Stimulated activated CD8-positive, alpha-beta memory T cell treated with anti-CD3 and anti-CD28 coated beads, Interleukin-7, amount 100 ng/mL, for 24 hours (primary cell): ENCODE measurements at places on chromosomes 3 and 15.

DNA sequence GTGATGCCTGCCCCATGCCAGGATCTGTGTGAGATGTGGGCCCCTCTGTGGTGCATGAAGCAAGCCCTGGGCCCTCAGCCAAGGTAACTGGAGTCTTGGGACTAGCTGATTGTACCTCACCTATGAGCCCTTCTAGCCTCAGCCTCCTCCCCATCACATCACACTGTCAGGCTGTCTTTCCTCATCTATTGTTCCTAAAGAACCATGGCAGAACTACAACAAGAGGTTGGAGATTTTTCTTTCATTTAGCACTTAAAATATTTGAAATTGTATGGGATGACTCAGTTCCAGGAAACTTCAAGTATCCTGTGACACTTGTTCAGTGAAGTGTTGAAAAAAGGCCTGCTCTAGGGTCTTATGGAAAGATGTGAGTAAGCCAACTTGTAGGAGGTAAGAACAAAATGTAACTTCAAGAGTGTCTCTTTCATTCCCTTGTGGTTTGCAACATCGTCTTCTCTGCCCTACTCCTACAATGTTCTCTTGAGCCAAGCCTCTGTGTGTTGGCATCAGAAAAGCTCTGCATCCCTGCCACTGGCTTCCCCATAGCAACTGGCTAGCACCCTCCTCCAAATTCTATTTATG lies 58.7 kb upstream of the TIPARP start:
- no peak for DNase-seq

DNA sequence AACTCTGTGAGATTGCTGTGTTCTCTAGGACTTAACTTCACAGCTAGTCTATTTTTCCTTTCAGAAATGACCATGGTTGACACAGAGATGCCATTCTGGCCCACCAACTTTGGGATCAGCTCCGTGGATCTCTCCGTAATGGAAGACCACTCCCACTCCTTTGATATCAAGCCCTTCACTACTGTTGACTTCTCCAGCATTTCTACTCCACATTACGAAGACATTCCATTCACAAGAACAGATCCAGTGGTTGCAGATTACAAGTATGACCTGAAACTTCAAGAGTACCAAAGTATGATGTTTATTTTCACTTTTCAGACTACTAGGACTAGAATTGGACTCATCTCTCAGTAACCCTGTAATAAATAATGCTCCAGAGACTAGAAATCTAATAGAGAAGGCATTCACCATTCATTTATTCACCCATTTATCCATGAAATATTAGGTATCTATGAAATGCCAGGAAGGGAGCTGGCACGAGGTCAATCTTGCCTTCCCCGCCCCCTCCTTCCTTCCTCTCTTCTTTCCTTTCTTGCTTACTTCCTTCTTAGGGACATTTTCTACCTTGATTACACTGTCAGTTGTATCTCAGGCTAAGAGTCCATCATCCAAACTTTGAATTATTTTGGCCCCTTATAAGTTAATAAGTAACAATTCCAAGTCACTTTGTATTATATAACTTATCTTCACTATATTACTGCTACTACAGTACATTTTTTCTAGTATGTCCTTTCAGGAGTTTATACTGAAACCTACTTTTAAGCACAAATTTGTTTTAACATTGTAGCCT lies 91.0 kb downstream of the PPARG start:
- no peak for DNase-seq

GRCh38 chr3:52302426-52303145 lies 13.5 kb upstream of the DNAH1 start:
- DNase-seq: no peak

GRCh38 chr3:125054062-125054448 lies 1.7 kb downstream of the HEG1 start:
- no peak for DNase-seq

GRCh38 chr3:195859061-195859845 lies 47.5 kb upstream of the MUC4 start:
- DNase-seq: peak; percentile 72

DNA sequence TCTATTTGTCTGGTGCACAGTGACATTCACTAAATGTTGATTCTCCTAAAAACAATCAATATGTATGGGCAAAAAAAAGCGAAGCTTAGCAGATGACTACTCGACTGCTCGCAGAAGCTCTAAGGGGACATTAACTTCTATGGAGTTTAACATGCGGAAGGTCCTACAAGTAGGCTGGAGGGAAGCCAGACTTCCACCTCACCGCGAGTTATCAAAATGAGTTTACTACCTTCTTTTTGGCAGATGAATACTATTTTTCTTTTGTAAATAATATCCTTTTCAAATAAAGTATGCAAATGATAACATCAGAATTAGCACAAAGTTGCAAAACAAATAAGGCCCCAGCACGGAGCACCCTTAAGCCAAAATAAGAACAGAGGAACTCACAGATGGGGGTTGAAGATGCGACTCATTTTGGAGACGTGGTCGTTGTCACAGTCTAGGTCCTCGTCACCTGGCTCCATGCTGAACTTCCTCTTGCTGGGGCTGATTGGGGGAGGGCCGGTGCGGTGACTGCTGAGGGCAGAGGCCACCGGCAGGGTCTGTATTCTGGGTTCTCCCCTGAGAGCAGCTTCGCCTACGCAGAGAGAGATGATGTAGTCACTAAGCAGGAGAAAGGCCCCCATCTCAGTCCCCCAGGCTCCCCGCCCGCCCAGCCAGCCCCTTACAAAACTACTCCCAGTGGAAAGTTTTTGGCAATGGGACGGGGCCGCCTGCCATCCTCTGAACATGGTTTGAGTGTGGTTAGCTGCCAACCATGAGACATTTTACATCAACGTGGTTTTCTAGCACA lies 42.1 kb downstream of the VGLL4 start:
- no peak for DNase-seq

DNA sequence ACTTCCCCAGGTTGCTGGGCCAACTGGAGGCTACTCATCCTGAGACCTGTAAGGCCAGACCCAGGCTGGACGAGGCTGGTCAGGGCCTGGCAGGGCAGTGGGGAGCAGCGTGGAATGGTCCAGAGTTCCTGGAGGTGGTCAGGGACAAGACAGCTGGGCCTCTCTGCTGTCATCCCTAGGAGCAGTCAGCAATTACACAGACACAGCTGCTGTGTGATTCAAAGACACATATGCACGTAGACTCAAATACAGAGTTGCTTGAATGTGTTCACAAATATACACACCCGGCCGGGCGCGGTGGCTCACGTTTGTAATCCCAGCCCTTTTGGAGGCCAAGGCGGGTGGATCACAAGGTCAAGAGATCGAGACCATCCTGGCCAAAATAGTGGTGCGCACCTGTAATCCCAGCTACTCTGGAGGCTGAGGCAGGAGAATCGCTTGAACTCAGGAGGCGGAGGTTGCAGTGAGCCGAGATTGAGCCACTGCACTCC lies 1.5 kb upstream of the CD276 start:
- DNase-seq: no peak

GRCh38 chr15:26641144-26641543 lies 131.7 kb downstream of the GABRB3 start:
- no peak for DNase-seq

DNA sequence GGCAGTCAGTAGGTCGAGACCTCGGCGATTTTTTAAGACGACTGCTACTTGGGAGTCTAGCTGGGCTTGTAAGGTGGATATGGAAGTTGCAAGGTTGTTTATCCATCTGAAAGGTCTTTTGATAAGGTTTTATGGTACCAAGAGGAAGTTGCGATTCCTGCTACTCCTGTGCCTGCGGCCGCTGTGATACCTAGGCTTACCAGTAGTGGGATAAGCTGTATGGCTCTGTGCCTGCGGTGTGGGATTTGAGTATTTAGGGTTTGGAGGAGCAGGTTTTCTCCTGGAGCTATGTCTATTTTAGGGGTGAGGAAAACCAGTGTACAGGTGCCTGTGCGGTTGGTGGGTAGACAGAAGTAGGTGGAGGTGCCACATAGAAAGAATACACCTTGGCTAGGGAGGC lies 1059.8 kb downstream of the SI start:
- no peak for DNase-seq

DNA sequence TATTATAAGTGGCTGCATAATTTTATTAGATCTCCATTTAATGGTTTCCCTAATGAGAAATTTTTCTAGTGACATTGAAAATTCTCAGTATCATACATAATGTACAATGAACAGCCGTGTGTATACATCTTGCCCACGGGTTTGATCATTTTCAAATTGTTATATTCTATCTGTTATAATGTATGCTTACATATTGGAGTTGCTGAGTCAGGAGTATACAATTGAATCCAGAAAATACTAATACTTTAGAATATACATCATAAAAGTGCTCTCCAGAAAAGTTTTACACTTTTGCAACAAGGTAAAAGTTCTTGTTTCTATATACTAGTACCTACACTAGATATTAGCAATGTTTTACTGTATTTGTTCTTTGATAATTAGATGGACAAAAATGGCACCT lies 82.8 kb downstream of the SPATA16 start:
- no peak for DNase-seq

DNA sequence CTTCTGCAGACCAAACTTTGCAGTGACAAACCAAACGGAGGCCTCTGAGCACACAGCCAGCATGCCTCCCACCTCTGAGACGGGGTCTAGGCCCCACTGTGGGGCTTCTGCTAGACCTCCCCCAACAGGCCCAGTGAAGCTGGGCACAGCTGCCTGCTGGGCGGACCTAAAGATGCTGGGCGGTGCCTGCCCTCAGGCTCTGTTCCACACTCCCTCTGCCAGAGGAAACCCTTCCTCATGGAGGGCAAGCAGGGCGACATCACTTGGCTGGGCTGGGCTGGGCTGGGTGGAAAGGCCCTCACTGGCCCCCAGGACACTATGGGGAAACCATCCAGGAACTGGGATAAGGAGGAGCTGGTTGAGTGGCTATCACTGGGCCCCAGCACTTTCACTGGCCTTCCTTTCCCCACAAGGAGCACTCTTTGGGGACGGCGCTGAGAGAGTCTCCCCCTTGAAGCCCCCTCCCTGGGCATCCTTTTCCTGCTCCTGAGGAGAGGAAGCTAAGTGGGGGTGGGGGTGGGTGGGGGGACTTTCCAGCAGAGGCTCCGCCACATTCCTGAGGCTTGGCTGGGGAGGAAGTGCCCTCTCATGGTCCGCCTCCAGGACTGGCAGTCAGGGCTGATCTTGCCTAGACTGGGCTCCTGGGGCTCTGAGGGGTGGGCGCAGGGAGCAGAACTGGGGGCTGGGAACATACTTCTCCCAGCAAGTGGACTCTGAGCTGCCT lies 98.1 kb upstream of the HACD2 start:
- DNase-seq: no peak

DNA sequence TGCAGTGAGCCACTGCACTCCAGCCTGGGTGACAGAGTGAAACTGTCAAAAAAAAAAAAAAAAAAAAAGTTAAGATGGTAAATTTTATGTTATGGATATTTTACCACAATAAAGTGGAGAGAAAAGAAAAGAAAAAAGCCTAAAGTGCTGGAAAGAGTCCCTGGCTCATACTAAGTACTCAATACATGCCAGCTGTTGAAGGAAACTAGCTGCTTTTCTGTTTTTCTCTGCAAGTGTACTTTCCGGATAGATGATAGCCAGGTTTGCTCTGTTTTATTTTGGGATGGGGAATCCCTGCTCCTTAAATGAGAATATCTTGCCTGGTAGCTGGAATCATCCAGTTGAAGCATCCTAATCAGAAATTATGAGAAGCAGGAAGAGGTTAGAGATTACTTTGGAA lies 10.9 kb downstream of the EID1 start:
- no peak for DNase-seq

GRCh38 chr3:41199866-41200668 lies 762 bp downstream of the CTNNB1 start:
- no peak for DNase-seq

GRCh38 chr15:89349206-89349558 lies 14.6 kb upstream of the POLG start:
- no peak for DNase-seq

- no peak for DNase-seq
Measured at GRCh38 chr3:99506-99905, 97.1 kb upstream of the CHL1 start.

DNA sequence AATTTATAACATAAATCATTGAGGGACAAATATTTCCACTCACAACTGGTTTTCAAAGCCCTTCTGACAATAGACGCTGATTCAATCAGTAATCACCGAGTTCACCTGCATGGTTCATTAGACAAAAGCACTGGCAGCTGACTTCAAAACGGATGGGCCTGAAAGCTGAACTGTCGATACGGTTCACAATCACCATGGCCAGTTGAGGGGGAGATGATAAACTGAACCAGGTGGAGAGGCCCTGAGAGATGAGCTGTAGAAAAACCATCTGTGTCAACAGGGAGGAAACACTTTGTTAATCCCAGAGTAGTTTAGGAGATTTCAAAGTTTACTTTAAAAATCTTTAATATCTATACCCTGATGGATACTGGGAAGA lies 75.0 kb downstream of the PEX5L start:
- no peak for DNase-seq

- DNase-seq: no peak
Measured at GRCh38 chr3:22952860-22953259, 250.3 kb upstream of the UBE2E2 start.

- DNase-seq: no peak
Measured at GRCh38 chr3:159829539-159830227, 159.0 kb upstream of the IL12A start.

DNA sequence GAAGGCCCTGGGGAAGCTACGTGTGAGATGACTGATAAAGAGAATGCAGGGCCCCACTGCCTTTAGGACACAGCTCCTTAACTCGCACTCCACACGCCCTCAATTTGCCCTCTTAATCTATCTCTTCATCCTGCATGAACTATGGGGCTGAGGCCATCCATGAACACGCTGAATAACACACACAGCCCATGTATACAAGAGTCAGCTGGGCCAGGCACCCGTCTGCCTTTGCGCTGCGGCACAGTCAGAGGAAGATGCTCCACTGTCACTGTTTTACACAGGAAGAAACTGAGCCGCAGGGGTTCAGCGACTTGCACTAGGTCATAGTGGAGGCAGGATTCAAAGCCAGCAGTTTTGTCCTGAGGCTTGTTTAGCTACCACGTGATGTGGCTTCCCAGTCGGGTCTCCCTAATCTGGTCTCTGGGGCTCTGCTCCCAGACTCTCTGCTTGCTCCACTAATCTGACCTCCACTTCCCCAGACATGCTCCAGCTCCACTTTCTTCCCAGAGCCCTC lies 43.9 kb downstream of the TLE3 start:
- no peak for DNase-seq

DNA sequence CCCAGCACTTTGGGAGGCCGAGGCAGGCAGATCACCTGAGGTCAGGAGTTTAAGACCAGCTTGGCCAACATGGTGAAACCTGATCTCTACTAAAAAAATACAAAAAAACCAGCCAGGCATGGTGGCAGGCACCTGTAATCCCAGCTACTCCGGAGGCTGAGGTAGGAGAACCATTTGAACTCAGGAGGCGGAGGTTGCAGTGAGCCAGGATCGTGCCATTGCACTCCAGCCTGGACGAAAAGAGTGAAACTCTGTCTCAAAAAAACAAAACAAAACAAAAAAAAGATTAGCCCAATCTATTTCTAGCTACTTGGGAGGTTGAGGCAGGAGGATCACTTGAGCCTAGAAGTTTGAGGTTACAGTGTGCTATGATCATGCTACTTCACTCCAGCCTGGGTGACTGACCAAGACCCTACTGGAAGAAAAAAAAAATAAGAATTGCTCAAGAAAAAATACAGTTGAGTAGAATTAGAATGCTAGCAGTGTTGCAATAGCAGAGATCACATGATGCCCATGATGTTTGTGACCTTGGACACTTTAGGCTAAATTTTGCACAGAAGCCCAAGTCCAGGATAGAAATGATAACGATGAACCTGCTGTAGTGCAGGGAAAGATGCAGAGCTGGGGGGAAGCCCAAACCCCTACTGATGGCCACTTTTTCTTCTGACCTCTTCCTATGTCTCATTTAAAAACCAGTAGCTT lies 162.2 kb downstream of the LPP start:
- no peak for DNase-seq

- DNase-seq: no peak
Measured at GRCh38 chr3:12895391-12896062, 54.2 kb upstream of the RPL32 start.
